ENCODE measurements at places on chromosomes 6 and 20.

DNA sequence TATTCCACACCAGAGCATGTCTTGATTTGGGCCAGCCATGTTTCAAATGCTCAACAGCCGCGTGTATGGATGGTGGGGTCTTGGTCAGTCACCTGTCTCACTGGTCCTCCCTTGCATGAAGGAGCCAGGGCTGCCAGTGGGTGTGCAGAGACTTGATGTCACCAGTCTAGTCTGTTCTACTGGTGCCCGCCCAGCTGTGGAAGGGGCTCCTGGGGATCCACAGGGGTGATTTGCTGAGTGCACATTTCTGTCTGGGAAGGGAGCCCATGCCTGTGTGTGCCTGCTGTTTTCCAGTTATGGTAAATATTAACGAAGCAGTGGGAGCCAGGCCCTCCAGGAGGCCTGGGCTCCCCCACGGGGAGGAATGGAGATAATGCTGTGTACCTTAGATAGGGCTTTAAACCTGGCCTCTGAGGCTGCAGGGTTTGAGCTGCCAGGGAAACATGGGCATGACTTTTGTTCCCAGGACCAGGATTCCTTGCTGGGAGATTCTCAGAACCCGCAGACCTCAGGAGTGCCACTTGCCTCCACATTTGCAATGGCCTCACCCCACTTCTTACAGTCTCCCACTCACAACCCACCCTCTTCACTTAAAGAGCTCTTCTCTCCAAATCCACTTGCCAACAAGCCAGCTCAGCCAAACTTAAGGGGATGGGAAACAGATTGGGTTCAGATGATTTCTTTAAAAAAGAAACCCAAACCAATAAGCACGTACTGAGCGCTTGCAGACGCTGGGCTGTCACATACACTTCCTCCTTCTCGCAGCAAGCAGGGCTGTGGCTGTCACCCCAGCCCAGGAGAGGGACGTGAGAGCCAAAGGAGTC lies 54.1 kb downstream of the VEGFA start:
- peak; percentile 92 for DNase-seq

GRCh38 chr6:46509981-46510510 lies 18.8 kb upstream of the RCAN2 start:
- no peak for DNase-seq

- DNase-seq = no peak
Measured at GRCh38 chr20:52926505-52926904, 45.7 kb upstream of the TSHZ2 start.

DNA sequence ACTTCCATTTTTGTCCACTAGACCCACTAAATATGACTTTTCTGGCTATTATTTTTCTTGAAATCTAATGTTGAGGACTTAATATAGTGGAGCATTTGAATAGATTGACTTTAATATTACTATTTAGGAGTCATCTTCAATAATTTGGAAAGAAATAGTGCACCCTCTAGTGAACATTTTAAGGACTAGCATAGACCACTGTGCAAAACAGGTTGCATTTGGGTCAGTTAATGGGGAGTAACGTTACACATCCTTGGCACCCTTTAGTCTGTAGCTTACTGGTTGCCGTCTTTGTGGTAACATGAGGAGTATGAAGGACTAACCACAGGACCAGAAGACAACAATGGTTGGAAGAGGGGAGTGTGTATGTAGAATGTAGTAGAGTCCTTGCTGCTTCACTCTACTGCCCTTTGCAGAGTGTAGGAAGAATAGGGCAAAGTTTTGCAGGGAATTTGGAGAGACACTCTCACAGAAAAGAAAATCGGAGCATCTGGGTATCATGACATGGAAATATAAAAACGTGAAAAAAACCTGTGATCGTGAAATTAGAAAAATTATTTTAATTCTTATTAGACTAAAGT lies 25.2 kb downstream of the RFPL4B start:
- no peak for DNase-seq

GRCh38 chr6:158321960-158322359 lies 9.7 kb downstream of the TULP4 start:
- no peak for DNase-seq
